Pancreas (tissue), 10 donors: ENCODE measurements at places on chromosomes 7 and 10.

DNA sequence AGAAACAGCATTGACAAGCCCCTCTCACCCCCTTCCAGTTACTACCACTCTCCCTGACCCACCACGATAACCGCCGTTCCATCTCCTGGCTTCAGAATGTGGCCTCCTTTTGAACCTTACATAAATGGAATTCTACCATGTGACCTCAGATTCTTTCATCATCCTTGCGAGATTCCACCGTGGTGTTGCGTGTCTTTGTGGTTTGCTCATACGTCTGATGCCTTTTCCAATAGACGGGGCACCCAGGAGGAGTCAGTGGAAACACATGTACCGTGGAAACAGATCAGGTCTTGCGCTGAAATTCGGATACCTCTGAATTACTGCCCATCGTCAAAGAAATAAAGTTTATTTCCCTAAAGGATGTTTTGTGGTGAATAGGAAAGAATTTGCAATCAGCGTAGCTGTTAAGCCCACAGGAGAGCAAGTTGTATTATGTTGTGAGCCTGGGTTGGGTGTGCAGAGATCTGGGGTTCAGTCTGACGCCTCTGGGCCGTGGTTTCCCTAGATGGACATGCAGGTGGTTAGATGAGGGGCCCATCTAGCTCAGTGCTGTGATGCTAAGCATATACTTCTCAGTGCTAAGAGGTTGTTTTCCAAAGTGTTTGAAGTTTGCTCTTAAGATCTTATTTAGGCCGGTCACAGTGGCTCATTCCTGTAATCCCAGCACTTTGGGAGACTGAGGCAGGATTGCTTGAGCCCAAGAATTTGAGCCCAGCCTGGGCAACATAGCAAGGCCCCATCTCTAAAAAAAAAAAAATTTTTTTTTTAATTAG lies 29.1 kb downstream of the GTF2IRD1 start:
- no peak for DNase-seq

GRCh38 chr10:97757471-97757870 lies 14.3 kb downstream of the SFRP5 start:
- DNase-seq = no peak

GRCh38 chr7:101856473-101857357 lies 39.3 kb downstream of the CUX1 start:
- DNase-seq = peak; percentile 92

- no peak for DNase-seq
Observed at GRCh38 chr10:67200913-67201564, 275.2 kb downstream of the LRRTM3 start.

DNA sequence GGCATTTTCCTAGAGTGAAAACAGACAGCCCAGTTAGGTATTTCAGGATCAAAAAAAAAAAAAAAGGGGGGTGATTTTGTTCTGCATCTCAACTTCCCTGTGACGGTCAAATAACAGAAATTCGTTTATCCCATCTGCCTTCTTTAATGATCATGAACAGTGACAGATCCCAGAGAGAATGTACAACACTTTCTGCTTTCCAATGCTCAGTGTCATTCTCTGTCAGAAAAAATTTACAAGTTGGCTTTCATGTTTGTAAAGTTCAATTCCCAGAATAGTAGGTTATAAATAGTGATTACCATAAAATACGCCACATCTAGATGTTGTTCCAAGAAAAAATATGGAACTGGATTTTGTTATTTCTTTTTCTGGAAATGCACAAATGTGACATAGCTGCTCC lies 1013.2 kb upstream of the PHF14 start:
- no peak for DNase-seq

- DNase-seq = no peak
Observed at GRCh38 chr10:105075031-105075430, 433.9 kb downstream of the SORCS3 start.

- DNase-seq = no peak
Observed at GRCh38 chr10:18240185-18240882, 100.1 kb downstream of the CACNB2 start.
